ENCODE measurements at places on chromosomes 1 and 21.
A peak's percentile ranks its signal among the peaks of the same experiment; 100 is the strongest.

DNA sequence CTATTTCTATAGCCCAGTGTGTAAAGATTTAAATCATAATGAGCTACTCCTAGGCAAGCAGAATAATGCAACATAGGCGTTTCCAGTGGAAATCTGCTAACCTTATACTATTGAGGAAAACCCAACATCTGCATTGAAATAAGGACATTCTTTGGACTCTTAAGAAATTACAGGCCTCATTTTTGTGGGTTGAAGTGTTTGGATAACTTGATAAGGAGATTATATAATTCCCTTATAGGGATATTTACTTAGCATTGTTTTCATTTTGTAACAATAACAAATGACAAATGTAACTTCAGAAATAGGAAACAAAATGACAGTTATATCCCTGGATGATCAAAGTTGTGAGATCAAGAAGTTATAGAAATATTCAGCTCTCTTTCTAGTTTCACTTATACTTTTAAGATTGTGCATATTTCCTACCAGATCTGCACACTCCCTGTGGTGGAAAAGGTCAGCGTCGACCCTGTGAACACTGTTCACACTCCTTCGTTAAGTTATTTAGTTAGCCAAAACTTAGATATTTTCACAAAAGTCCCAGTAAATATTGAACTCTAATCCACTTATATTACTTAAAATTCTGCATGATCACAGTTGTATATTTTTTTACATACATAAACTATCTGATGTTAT, 284.4 kb upstream of the C1orf105 start:
- no peak for DNase-seq

GRCh38 chr1:191305370-191305769, 827.7 kb upstream of the BRINP3 start:
- DNase-seq = no peak

DNA sequence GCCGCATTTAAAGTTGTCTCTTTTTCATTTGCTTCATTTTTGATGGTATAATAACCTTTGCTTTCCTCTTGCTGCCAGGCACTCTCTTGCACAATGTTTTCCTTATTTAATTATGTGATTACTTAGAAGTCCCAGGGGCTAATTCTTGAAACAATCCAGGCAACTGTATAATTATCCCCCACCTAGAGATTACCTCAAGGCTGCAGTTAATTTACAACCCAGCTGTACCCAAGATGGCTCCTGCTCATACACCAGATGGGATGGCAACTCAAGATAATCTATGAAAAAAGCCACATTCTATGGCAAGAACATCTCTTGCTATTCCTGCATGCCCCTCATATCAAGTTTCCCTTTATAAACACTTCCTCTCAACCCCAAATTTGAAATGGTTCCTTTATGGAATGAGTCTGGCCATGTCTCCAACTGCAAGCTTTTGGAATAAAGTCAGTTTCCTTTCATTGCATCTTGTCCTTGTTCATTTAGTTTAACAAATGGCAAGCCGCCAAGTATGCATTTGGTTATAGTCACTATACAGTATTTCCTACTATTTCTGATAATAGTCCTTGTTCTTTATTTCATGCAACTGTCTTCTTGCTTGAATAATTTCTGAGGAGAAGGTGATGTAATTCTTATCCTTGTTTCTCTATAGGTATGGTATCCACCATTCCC, 1042.6 kb downstream of the PLA2G4A start:
- peak; percentile 68 for DNase-seq

GRCh38 chr1:45929257-45929687, 125.9 kb downstream of the MAST2 start:
- DNase-seq = peak; percentile 23

DNA sequence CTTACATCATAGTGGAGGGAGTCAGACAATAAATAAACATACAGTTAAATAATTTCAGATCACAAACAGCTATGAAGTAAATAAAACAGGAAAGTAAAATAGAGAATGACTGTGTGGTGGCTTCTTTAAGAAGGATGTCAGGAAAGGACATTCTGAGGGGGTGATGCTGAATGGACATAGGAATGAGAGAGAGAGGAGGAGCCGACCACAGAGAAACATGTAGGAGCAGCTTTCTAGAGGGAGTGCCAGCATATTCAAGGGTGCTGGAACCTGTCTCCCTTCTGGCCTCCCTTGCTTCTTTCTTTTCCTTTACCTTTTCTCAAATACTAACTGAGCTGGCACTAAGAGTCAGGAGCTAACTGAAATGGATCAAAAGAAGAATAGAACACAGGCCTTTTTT, 20.5 kb upstream of the BCL10 start:
- no peak for DNase-seq

GRCh38 chr1:8019229-8019620, 6.9 kb downstream of the ERRFI1 start:
- no peak for DNase-seq

DNA sequence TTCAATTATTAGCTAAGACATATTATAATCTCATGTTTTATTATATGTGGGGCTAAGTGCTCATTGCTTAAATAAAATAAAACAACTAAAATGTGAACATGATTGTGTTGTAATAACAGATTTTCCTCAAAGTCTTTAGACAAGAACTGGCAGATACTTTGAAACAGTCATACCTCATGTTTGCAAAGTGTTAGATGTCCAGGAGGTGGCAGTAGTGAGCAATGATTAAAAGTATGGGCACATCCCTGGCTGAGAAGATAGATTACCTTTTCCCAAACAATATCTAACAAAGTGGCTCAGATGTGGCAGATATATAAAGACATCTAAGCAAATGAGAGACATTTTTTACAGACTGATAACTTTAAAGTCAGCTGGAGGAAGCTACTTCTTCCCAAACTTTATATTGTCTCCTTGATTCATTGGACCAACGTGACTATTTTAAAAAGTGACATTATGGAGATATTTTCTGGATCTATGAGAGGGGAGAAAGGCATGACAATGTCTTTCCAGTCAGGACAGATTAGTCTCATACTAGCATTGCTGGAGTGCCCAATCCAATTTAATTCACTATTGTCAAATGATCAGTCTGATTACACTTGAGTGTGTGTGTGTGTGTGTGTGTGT, 269.8 kb downstream of the S1PR1 start:
- DNase-seq = peak; percentile 54

DNA sequence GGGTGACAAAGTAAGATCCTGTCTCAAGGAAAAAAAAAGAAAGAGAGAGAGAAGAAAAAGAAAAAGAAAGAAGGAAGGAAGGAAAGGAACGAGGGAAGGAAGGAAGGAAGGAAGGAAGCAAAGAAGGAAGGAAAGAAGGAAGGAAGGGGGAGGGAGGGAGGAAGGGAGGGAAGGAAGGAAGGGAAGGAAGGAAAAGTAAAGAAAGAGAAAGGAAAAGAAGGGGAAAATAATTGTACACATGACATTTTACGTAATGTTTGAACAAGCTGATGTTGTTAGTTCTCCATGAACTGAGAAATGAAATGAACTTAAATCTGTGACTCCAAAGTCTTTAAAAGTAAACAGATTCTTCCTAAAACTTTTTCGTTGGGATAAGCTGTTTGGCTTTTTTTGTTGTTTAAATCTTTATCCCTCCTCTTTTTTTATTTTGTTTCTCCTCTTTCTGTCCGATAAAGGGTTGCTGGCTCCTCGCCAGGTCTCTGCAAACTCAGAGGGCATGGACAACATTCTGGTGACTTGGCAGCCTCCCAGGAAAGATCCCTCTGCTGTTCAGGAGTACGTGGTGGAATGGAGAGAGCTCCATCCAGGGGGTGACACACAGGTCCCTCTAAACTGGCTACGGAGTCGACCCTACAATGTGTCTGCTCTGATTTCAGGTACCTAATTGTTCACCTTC, 59.8 kb downstream of the IL12RB2 start:
- DNase-seq = peak; percentile 79

- DNase-seq = no peak
These were observed 241.8 kb downstream of the TRABD2B start for GRCh38 chr1:47755101-47755990.

DNA sequence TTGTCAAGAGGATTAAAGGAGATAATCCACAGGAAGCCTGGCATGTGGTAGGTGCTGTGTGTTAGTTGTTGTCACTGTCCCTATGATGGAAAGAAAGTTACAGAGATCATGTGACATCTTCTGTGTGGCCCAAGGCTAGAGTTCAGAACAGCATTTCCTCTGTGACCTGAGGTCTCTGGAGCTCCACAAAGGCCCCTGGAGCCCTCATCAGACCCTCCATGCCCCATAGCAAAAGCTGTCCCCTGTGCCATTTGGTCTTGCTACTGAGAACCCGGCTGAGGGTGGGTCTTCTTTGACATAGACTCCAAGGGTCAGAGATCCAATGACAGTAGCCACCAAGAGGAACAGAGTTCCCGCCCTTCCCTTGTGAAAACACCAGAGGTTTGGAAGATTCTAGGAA, 8.1 kb downstream of the CELA2B start:
- no peak for DNase-seq

- DNase-seq = peak; percentile 36
These were observed 579 bp upstream of the ZNF684 start for GRCh38 chr1:40530735-40531380.

GRCh38 chr1:200022239-200022804, 5.2 kb upstream of the NR5A2 start:
- DNase-seq = no peak

Measured in NCI-H1105 treated with DMSO at 0.1 percent for 48 hours (cell line).